Mucosa of gallbladder (tissue), 1 donor: ENCODE measurements at places on chromosomes 2 and 18. TPM values are rescaled to one million over a fixed set of nuclear protein-coding genes. Genes with fewer than 3 reads are reported as not detected.

Gene SERPINB12
- total RNA-seq = not detected

Gene IWS1
- total RNA-seq = 37.7 TPM

Gene CARF
- total RNA-seq = 9.6 TPM

Gene IL36G
- total RNA-seq = not detected

Gene EEF1B2
- total RNA-seq = 294 TPM

Gene ADCYAP1
- 1.1 TPM for total RNA-seq

Gene ERFE
- 0.35 TPM for total RNA-seq

Gene MGAT4A
- total RNA-seq = 34.4 TPM

Gene LYPD6
- total RNA-seq = 30.1 TPM

Gene VWA3B
- 0.58 TPM for total RNA-seq

Gene CYS1
- total RNA-seq = 27.8 TPM
